ENCODE measurements at places on chromosomes 11 and 22.

GRCh38 chr11:109972181-109972715 is 120.9 kb upstream of the ZC3H12C start:
- no peak for DNase-seq

- DNase-seq, result no peak
Observed at GRCh38 chr11:85755285-85755684, 55.7 kb downstream of the SYTL2 start.

DNA sequence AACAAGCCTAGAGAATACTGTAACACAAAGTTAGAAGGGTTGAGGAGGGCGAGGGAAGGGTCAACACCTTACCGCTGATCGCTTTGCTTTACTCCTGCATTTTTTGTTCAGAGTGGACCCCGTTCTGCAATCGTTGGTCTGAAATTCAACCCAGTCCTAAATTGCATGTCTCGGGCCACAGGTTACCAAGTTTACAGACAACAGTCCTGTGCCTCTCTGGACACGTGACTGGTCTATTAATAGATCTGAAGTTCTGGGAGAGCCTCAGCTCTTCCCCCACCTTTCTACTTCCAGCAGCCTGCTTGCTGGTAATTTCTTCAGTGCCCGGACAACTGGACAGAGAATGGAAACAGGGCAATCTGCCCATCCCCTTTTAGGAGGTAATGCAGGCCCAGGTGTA is 74.2 kb downstream of the STIM1 start:
- DNase-seq, result no peak

- no peak for DNase-seq
Observed at GRCh38 chr22:43038325-43038724, 23.4 kb upstream of the PACSIN2 start.

- DNase-seq, result no peak
Observed at GRCh38 chr22:35462498-35463230, 62.7 kb downstream of the MCM5 start.

Data from T-helper 1 cell (primary cell).